GM04503 (cell line): ENCODE measurements at places on chromosomes 16 and 17.

DNA sequence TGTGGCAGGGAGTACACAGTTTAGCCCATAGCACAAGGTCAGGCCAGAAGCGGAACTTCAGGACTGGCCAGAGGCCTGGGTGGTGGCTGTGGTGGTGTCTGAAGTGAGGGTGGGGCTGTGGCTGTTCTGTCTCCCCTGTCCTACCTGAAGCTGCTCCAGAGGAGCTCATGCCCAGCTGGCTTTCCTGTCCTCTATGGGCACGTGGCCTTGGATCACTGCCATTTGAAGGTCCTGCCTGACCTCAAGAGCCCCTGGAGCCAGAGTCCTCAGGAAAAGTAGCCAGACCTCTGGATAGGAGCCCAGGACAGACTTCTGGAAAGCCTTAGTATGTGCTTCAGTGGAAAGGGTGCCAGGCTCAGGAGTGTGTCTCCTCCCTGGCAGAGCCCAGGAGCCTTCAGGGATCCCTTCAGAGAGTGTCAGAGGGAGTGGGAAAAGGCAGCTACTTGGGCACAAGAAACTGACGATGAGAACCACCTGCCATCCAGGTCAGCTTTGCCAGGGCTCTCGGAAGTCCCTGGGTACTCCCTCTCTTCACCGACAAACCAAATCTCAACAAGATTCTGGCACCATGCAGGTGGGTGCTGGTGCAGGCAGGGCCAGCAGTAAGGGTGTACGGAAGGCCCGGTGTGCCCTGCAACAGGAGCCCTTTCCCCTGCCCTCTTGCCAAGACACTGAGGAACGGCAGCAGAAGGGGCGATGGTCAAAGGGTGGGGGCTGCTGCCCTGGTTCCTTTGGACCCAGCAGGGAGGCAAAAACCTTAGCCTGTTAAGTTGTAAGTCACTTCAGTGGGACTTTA lies 153.7 kb downstream of the NTN1 start:
- DNase-seq = no peak

DNA sequence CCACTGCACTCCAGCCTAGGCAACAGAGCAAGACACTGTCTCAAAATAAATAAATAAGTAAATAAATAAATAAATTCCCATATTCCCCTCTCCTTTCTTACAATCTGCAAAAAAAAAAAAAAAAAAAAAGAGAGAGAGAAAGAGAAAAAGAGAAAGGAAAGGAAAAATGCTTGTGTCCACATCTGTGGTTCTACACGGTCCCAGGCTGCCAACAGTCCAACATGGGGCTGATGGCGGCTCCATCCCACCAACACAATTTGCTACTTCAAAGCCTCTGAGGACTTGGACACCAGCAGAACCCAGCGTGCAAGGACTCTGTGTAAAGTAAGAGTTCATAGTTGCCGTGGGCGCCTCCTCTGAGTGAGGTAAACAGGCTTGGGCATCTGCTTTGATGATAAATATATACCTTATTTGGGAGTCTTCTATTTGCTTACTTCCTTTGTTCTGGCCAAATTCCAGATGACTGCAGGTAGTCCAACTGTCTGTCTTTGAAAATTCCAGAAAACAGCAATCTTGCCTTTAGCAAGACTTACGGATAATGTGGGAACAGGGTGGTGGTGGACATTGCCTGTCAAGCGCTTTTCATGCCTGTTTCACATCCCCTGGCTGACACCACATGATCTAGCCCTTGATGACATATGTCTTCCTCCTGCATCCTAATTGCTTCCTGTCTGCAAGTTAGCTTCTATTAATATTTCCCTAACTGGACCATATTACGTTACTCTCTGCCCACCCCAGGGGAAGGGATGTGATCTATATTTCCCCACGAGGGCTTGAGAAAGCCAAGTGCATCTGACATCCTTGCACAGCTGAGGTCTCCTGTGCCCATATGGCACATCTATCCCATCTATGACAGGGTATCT lies 10.1 kb downstream of the LITAF start:
- DNase-seq = no peak

- DNase-seq = no peak
Observed at GRCh38 chr16:66390346-66391108, 24.0 kb downstream of the CDH5 start.

- no peak for DNase-seq
Observed at GRCh38 chr17:80760511-80760911, 215.9 kb downstream of the RPTOR start.

DNA sequence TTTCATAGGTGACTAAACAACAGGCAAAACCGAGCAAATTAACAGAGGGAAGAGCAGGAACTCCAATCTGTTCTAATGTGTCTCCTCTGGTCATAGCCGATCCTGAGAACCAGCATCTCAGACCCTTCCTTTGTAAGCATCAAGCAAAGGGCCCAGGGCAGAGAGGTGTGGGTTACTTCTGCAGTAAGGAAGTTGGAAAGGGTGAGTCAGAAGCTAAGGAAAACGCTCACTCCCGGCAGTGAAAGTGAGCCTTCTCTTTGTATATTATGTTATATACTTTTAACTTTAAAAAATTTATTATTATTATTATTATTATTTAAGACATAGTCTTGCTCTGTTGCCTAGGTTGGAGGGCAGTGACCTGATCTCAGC lies 77.7 kb downstream of the MRM3 start:
- DNase-seq = no peak

GRCh38 chr17:42378959-42379594 lies 9.2 kb downstream of the STAT3 start:
- DNase-seq = no peak

- DNase-seq = peak; percentile 30
Observed at GRCh38 chr17:73343168-73343634, 31.4 kb upstream of the CDC42EP4 start.

DNA sequence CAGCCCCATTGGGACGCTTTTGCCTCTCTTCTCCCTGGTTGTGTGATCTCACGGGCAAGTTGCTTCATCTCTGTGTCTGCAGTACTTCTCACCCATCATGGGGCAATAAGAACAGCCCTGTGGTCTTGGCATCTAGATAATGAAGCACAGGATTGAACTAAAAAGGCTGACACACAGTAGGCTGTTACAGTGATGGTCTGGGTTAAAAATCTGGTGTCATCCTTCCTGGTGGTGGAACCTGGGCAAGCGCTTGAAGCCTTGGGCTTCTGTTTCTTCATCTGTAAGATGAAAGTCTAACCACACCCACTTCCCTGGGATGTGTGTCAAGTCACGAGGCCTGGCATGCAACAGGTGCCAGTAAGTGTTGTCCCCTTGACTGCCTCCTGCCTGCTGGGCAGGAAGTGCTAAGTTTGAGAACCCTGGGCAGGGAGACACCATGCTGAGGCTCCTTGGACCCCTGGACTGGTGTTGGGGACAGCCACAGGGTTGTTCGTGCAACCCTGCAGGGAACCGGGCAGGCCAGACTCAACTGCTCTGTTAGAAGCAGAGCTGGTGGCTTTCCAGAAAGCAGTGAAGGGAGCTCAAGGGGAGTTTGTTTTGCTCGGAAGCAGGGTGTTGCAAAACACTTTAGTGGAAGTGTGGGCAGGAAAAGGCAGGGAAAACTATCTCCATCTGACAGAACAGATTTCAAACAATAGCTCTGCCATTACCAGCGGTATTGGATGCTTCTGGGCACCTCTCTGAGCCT lies 5.9 kb upstream of the MAP2K3 start:
- no peak for DNase-seq
